Upper lobe of right lung (tissue), 1 donor: ENCODE measurements at places on chromosomes 11 and 22. TPM values are rescaled to one million over a fixed set of nuclear protein-coding genes. Genes with fewer than 3 reads are reported as not detected.

GRCh38 chr11:126062679-126063506, at the start of gene CDON:
Gene CDON (minus strand): TSS chr11:126062866. CDS start chr11:126023476, 39,390 bp downstream.
- H3K36me3 ChIP-seq, result no peaks in the 10 kb centered on the region
- H3K27me3 ChIP-seq, result no peaks in the 10 kb centered on the region
- peak; percentile 96 for DNase-seq
- H3K4me1 ChIP-seq, result peaks cover 14% of the 10 kb centered on the region

- no peak for DNase-seq
- H3K27me3 ChIP-seq, result no peaks in the 10 kb centered on the region
- H3K4me1 ChIP-seq, result no peaks in the 10 kb centered on the region
- H3K36me3 ChIP-seq, result no peaks in the 10 kb centered on the region
Observed at GRCh38 chr11:17898782-17899181, 114.1 kb downstream of the SERGEF start.

The GLB1L2 gene
- total RNA-seq, result 4.9 TPM

The HYLS1 gene
- 3.2 TPM for total RNA-seq

DNA sequence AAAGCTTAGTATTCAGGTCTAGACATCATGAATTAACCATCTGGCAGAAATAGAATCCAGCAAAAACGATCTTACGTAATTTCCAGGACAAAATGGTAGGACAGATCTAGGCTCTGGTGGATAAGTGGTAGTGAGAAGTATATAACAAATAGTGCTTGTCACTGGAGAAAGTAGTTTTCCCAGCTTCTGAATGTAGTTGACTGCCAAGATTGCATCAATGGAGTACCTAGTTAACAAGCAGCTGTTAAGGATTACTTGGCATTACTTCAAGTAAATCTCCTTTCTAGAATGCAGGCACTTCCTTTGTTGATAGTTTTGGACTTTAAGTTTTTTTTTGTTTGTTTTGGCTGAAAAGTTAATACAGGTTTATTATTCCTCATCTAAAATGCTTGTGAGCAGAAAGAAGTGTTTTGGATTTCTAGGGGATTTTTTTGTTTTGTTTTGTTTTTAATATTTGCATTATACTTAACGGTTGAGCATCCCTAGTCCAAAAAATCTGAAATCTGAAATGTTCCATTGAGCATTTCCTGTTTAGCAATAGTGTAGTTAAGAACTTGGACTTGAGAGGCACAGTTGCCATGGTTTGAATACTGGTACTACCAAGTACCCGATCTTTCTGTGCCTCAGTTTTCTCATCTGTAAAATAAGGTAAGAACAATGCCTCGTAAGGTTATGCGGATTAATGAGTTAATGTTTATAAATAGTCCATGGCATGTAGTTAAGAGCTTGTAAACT, 20.3 kb downstream of the FAM118B start:
- H3K36me3 ChIP-seq, result peaks cover 13% of the 10 kb centered on the region
- no peak overlapping the region for H3K4me3 ChIP-seq
- no peaks in the 10 kb centered on the region for H3K4me1 ChIP-seq
- no peak overlapping the region for H3K27ac ChIP-seq
- H3K27me3 ChIP-seq, result no peaks in the 10 kb centered on the region
- DNase-seq, result no peak

DNA sequence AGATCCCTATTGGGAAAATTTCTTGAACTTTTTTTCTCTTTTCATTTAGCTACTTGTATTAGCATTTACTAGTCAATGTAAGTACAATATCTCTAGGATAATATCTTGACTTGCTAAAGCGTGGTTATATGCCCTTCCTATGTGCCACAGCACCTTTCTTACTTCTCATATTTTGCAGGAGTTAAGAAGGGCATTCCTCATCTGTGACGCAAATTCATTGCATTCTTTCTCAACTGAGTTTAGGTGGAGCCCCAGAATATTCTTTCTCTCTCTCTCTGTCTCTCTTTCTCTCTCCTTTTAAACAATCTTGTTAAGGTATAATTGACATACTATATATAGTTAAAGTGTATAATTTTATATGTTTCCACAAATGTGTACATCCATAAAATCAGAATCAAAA, 266.1 kb downstream of the RAB38 start:
- no peaks in the 10 kb centered on the region for H3K27me3 ChIP-seq
- no peak overlapping the region for H3K4me3 ChIP-seq
- no peak overlapping the region for H3K27ac ChIP-seq
- no peak for DNase-seq
- no peaks in the 10 kb centered on the region for H3K4me1 ChIP-seq
- H3K36me3 ChIP-seq, result no peaks in the 10 kb centered on the region

DNA sequence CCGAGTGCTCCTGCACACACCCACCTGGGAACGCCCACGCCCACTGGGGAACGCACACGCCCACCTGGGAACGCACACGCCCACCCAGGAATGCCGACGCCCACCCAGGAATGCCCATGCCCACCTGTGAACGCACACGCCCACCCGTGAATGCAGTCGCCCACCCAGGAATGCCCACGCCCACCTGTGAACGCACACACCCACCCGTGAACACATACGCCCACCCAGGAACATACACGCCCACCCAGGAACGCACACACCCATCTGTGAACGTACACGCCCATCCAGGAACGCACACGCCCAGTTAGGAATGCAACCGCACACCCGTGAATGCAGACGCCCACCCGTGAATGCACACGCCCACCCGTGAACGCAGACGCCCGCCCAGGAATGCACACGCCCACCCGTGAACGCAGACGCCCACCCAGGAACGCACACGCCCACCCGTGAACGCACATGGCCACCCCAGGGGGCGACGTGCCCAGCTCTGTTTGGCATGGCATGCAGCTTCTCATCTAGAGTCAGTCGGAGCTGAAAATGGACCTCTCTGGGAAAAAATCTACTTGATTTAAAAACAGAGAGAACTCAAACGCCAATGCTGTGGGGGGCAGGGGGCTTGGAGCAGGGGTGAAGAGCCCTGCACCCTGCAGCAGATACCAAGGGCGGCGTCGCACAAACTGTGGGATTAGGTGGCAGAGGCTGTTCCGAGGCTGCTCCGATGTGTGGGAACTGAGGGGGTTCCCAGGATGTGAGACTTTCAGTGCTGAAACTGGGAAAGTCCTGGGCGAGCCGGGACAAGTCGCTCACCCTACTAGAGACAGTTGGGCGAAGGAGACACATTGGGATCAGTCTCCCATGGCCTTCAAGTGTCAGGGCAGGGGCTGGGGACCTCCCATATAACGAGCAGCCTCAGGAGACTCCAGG, 83.3 kb downstream of the MYEOV start:
- no peaks in the 10 kb centered on the region for H3K27me3 ChIP-seq
- peaks cover 7% of the 10 kb centered on the region for H3K4me1 ChIP-seq
- H3K4me3 ChIP-seq, result no peak overlapping the region
- DNase-seq, result no peak
- H3K36me3 ChIP-seq, result no peaks in the 10 kb centered on the region

DNA sequence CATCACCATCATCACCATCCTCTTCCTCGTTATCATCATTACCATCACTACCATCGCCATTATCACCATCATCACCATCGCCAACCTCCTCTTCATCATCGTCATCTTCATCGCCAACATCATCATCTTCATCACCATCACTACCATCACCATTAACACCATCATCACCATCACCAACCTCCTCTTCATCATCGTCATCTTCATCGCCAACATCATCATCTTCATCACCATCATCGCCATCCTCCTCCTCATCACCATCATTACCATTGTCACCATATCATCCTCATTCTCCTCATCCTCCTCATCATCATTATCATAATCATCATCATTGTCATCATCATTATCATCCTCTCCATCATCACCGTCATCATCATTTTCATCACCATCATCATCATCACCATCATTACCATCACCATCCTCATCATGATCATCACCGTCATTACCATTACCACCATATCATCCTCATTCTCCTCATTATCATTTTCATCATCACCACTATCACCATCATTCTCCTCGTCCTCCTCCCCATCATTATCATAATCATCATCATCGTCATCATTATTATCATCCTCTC, 1498.7 kb downstream of the TBC1D22A start:
- H3K4me1 ChIP-seq, result peaks cover 14% of the 10 kb centered on the region
- no peak overlapping the region for H3K27ac ChIP-seq
- peaks cover 2% of the 10 kb centered on the region for H3K27me3 ChIP-seq
- H3K36me3 ChIP-seq, result no peaks in the 10 kb centered on the region
- no peak overlapping the region for H3K4me3 ChIP-seq
- no peak for DNase-seq

DNA sequence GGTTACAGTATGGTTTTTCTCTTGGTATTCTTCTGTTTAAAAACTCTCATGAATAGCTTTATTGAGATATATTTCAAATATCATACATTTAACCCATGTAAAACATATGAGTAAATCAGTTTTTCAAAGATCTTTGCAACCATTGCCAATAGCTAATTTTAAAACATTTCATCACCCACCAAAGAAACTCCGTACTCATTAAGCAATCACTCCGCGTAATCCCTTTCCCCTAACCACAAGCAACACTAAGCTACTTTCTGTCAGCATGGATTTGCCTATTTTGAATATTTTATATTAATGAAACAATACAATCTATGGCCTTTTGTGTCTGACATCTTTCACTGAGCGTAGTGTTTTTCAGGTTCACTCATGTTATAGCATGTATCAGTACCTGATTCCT, 697.9 kb upstream of the ANO5 start:
- H3K36me3 ChIP-seq, result no peaks in the 10 kb centered on the region
- no peaks in the 10 kb centered on the region for H3K27me3 ChIP-seq
- no peak overlapping the region for H3K27ac ChIP-seq
- DNase-seq, result no peak
- no peak overlapping the region for H3K4me3 ChIP-seq

DNA sequence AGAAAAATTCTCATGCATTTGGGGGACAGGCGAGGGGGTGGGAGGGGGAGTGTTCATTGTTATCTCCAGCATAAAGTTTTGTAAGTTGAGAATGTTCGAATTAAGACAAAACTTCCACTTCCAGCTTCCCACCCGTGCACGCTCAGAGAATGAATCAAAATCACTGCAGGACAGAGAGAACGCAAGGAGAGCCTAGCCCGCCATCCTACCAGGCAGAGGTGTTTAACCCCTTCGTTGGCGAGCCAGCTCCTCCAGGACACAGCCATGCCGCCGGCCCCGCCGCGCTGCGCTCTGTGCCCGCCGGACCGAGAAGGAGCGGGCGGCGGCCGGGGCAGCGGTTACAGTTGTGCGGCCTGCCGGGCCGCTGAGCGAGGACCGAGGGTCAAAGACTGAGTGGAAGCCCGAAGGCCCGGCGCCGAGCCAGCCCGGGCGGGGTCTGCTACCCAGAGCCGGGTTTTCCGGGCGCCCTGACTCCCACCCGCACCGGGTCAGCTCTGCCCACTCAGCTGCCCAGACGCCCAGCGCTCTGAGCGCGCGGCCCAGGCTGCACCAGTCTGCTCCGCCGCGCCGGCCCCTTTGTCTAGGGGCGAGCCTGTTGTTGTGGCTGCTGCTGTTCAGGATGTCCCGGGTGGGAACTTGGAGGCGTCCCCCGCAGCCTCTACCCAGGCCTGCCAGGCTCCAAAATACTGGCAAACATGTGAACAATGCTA, at the start of gene NOX4:
NOX4 (minus strand) TSS at position 395 of the 710 bp plus-strand sequence; CDS start at position 266, 129 bp downstream.
- H3K27me3 ChIP-seq, result no peaks in the 10 kb centered on the region
- H3K4me3 ChIP-seq, result peak within 1 kb of the TSS; percentile 49
- no peaks in the 10 kb centered on the region for H3K36me3 ChIP-seq
- H3K27ac ChIP-seq, result peak within 1 kb of the TSS; percentile 55

- H3K4me3 ChIP-seq, result no peak overlapping the region
- H3K36me3 ChIP-seq, result no peaks in the 10 kb centered on the region
- DNase-seq, result no peak
- H3K4me1 ChIP-seq, result no peaks in the 10 kb centered on the region
Observed at GRCh38 chr11:18853086-18853720, 61.6 kb upstream of the PTPN5 start.

DNA sequence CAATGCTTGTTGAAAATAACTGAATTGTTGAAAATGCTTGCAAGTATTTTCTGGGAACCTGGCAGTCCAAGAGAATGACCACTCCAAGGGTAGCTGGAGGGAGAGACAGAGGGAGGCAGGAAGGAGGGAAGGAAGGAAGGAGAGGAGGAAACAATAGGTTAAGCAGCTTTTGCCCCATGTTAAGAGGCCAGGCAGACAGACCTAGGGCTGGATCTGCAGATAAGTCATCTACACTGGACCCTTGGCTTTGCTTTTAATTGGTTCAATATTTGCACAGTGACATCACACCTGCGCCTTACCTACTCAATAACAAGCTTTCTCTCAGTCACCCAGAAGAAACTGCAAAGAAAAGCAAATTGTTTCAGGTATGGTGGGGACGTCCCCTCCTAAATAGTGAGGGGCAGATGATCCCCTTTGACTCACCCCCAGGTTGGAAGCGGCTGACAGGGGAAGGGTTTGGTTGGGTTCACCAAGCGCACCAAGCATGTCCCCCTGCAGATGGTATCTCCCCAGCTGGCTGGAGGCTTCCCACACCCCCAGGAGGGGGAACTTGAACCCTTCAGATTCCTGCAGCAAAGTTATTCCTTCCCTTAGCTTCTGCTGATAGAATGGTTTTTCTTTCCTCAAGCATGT, 24.3 kb downstream of the MYH9 start:
- H3K27ac ChIP-seq, result peak overlapping the region; percentile 69
- DNase-seq, result no peak
- no peaks in the 10 kb centered on the region for H3K27me3 ChIP-seq
- peaks cover 12% of the 10 kb centered on the region for H3K36me3 ChIP-seq
- peaks cover 98% of the 10 kb centered on the region for H3K4me1 ChIP-seq
- no peak overlapping the region for H3K4me3 ChIP-seq

DNA sequence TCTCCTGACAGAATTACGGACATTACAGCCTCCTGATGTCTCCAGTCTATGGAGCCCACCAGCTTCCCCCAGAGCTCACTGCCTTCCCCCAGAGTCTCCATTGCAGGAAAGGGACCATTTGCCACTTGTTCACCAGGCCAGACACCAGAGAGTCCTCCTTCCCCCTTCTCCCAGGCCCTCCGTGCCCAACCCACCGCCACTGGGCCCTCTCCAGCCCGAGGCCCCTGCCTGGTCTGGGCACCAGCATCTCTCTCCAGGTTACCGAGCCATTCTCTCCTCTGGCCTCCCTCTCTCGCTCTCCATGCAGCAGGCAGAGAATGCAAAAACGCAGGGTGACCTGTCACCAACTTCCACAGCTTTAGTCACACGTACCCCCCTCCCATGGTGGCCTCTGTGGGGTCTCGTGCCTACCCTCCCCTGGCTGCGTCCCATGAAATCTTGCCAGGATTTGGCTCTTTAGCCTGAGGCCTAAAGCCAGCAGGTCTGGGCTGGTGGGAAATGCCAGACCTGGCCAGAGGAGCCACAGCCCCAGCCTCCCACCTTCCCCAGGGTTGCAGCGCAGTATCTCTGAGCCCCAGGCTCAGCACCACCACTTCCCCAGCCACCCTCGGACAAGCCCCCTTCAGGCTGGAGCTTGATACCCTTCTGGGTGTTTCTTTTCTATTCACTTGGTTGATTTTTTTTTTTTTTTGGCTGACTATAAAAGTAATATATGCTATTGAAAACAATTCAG, 6.8 kb upstream of the SERPINH1 start:
- peak overlapping the region; percentile 81 for H3K27ac ChIP-seq
- H3K27me3 ChIP-seq, result no peaks in the 10 kb centered on the region
- no peaks in the 10 kb centered on the region for H3K36me3 ChIP-seq
- peaks cover 47% of the 10 kb centered on the region for H3K4me1 ChIP-seq
- DNase-seq, result no peak

DNA sequence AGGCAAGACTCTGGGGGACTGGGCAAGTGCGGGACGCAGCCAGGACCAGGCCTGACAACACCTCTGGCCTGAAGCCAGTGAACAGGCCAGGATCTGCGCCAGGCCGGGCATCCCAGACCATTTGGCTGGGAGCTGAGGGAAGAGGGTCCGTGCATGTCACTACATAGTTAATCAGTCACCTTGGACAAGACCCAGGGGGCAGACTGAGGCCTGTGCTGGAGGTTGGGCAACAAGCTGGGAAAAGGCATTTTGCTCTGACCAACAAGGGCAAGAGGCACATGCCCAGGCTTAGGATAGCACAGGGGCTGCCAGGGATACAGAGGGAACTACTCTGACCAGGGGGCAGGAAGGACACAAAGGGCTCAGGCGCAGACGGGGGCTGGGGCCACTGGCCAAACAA, 7.0 kb upstream of the CHADL start:
- H3K4me1 ChIP-seq, result no peaks in the 10 kb centered on the region
- no peak overlapping the region for H3K4me3 ChIP-seq
- H3K27me3 ChIP-seq, result no peaks in the 10 kb centered on the region
